Transverse colon (tissue), 4 donors: ENCODE measurements at places on chromosomes 11 and 22. TPM values are rescaled to one million over a fixed set of nuclear protein-coding genes. Genes with fewer than 3 reads are reported as not detected.

Gene OR52H1
- total RNA-seq, result not detected

GRCh38 chr11:76131142-76131541 lies 75.2 kb downstream of the WNT11 start:
- peaks cover 5% of the 10 kb centered on the region for H3K4me1 ChIP-seq
- no peak for DNase-seq
- no peaks in the 10 kb centered on the region for H3K36me3 ChIP-seq
- H3K27me3 ChIP-seq, result no peaks in the 10 kb centered on the region

Gene NEFH
- 0.55 TPM for total RNA-seq

DNA sequence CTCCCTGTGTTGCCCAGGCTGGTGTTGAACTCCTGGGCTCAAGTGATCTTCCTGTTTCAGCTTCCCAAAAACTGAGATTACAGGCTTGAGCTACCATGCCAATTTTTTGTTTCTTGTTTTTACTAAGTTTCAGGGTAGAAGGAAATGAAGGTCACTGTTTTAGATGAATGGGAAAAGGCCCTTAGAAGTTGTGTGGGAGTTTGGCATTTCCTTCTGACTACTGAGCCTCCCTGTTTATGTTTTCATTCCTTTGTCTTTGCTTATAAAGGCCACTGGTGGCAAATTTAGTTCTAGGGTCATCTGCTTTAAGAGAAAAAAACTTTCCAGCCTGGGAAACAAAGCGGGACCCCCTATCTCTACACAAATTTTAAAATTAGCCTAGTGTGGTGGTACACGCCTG lies 22.1 kb downstream of the SRPRA start:
- no peak overlapping the region for H3K4me3 ChIP-seq
- no peaks in the 10 kb centered on the region for H3K27me3 ChIP-seq
- H3K27ac ChIP-seq, result no peak overlapping the region
- H3K4me1 ChIP-seq, result no peaks in the 10 kb centered on the region
- no peaks in the 10 kb centered on the region for H3K36me3 ChIP-seq

GRCh38 chr22:17845327-17845726 lies 71.1 kb upstream of the BID start:
- no peak overlapping the region for H3K4me3 ChIP-seq
- H3K36me3 ChIP-seq, result no peaks in the 10 kb centered on the region
- DNase-seq, result no peak
- H3K27ac ChIP-seq, result peak overlapping the region; percentile 81

Gene GLB1L3
- not detected for total RNA-seq

Gene RAG2
- total RNA-seq, result not detected
